ENCODE measurements at places on chromosomes 12 and 14.

DNA sequence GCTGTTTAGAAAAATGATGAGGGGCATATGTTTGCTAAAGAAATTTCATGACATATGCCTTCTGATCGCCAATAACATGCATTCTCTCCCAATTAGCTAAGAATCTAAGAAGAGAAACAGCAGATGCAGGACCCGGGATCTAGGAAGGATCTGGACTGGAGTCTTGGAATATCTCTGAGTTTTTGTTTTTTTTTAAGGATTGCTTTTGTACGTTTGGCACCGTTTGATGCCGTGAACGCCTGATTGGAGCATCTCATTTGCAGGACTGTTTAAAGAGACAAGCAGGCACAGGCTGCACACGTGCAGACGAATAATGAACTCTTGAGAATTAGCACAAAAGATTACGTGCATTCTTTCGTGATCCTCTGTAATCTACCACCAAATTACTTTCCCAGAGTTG is 13.6 kb downstream of the EML1 start:
- no peak for DNase-seq

- no peak for DNase-seq
Measured at GRCh38 chr14:23605931-23606585, 27.5 kb upstream of the JPH4 start.

DNA sequence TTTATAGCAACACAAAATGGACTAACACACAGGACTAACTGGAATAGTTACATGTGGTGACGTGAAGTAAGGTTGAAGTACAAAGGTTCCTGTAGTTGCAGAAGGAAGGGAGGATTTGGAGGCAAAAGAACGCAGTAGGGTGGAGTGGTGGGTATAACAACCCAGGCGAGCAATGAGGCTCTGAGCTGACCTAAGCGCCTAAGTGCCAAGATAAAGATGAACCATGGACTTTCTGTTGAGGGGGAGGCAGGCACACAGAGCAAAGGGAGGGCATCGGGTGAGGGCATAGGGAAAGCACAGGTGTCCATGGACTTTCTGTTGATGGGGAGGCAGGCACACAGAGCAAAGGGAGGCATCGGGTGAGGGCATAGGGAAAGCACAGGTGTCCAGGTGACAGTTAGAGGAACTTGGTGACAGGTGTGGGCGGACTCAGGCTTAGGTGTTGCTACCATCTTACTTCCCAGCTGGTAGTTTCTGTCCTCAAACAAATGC is 15.2 kb downstream of the SCNN1A start:
- no peak for DNase-seq

GRCh38 chr12:1360441-1361210 is 233.8 kb downstream of the FBXL14 start:
- no peak for DNase-seq

DNA sequence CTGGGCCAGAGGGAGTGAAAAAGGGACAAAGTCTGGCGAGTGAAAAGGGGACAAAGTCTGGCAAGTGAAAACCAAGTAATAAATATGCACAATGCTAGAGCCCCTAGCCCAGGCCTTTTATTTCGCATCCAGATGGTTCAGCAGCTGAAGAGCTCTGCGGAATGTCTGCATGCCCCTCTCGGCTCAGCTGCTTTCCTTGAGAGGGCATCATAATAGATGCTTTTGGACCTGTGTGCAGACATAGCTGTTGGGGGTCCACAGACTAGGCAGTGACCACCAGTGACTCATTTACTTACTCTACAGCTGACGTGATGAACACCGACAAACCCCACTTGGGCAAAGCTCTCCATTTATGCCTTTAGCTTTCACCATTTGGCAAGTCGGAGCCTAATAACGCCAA is 4.3 kb downstream of the NIN start:
- no peak for DNase-seq

GRCh38 chr12:51246254-51246853 is 7.7 kb downstream of the DAZAP2 start:
- DNase-seq, result no peak

- no peak for DNase-seq
Measured at GRCh38 chr14:24465368-24465767, 22.8 kb upstream of the SDR39U1 start.

DNA sequence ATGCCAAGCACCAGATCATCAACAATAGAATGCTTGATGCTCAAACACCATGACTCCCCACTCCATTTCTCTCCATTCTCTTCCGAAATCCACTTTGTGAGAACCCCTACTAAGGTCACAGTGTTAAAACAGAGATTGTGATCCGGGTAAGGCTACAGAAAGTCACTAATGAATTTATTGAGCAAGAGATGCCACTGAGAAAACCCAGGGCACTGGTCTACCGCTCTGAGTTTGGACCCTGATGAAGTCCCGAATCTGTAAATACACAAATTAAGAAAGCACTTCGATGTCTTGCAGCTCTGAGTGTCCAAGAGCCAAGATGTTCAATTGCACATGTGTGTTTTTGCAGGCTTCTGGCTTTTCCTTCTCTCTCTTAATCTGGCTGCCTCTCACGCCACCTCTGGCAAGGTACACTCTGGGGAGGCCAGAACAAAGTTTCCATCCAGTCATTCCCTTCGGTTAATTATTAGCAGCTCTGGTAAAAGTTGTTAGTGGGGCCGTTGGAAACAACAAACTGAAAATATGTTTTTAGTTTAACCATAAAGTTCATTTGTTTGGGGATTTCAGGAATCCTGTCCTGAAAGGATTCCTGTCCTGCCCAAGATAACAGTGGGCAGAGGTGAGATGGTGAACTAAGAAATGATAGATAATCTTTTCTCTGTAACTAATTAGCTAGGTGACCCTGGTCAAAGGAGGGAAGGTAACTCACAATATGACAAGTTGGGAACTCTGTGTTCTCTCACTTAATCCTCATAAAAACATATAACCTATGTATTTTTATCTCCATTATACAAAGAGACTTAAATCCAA is 75.4 kb downstream of the BTG1 start:
- no peak for DNase-seq

- no peak for DNase-seq
Measured at GRCh38 chr12:32024884-32025592, 65.8 kb downstream of the RESF1 start.

- DNase-seq, result no peak
Measured at GRCh38 chr12:9961901-9962300, 9.3 kb upstream of the CLEC12A start.

- DNase-seq, result no peak
Measured at GRCh38 chr14:71327691-71328090, 420.4 kb downstream of the PCNX1 start.

- DNase-seq, result no peak
Measured at GRCh38 chr12:47378907-47379306, 299.1 kb upstream of the AMIGO2 start.

DNA sequence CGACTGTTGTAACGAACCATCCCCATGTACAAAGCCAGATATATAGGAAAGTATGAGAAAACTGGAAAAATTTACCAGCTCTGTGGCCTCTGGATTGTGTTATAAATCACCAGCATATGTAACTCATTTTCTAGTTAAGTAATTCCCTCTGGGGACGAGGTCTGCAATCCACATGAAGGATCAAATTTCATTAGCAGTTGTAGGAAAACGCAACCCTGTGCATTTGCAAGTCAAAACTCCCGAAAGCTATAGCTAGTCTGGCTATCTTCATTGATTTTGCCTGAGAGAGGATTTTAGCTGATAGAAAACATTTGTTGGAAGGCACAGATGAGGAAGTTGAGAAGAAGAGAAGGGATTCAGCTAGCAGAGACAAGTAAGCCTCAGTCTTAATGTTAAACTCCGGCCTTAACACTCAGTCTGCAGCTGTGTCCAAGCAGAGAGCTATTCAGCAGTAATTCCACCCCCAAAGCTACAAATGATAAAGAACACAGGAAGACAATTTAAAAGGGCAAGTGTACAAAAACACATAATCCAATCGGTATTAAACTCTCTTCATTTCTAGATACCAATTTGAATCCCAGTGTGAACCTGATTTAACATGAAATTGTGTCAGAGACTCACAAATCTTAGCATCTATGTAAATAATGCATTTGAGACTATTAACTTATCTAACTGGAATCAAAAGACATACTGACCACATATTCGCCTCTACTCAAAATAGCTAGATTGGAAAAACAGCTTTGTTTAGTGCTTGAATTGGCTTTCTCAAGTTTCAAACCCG is 54.2 kb upstream of the CERS5 start:
- no peak for DNase-seq

DNA sequence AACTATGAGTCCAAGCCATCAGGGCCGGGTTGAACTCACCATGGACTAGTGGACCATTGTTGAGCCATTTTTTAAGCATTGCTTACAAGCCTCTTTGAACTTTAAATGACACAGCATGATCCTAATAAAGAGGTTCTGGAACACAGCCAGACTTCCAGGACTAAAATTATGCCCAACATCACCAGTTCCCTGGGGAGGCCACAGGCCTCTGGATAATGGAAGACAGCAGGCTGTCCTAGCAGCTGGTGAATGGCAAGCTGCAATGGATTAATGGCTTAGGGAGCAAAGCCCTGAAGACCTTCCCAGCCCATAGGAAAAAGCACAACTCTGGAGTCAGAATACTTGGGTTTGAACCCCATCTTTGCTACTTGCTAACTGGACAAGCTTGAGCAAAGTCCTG is 71.3 kb downstream of the FLRT2 start:
- DNase-seq, result no peak

- DNase-seq, result no peak
Measured at GRCh38 chr14:53865711-53866110, 90.9 kb downstream of the BMP4 start.

DNA sequence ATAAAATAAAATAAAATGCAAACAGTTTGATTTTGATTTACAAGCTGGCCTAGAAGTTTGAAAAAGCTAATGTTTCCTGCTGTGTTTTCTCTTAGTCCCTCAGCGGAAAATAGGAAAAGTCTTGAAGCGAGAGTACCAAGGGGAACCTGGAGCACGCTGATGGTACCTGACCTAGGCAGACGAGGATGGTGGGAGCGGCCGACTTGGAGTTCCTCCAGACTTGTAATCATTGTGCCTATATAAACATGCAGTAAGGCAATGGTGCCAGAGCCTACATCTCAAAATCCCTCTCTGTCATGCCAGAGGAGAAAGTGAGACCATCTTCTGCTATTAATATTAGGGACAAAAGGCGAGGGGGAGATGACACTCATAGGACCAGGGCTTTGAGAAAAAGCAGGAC is 371.7 kb downstream of the TMEM132D start:
- DNase-seq, result no peak

DNA sequence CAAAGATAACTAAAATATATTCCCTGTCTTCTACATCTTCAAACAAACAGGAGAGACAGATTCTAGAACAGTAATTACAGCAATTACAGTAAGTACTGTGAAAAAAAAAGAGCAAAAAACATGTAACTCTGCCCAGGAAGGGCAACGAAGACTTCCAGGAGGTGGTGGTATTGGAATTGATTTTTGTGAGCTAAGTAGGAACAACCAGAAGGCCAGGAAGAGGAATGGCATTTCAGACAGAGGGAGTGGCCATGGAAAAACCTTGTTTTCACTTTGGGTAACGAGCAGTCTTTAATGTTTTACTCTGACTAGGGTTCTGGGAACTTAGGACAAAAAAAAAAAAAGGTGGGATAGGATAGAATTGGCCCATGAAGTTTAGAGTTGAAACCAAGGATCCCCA is 196.3 kb upstream of the PLEKHG7 start:
- DNase-seq, result no peak

GRCh38 chr14:98174041-98174440 is 1098.0 kb downstream of the BCL11B start:
- DNase-seq, result no peak

DNA sequence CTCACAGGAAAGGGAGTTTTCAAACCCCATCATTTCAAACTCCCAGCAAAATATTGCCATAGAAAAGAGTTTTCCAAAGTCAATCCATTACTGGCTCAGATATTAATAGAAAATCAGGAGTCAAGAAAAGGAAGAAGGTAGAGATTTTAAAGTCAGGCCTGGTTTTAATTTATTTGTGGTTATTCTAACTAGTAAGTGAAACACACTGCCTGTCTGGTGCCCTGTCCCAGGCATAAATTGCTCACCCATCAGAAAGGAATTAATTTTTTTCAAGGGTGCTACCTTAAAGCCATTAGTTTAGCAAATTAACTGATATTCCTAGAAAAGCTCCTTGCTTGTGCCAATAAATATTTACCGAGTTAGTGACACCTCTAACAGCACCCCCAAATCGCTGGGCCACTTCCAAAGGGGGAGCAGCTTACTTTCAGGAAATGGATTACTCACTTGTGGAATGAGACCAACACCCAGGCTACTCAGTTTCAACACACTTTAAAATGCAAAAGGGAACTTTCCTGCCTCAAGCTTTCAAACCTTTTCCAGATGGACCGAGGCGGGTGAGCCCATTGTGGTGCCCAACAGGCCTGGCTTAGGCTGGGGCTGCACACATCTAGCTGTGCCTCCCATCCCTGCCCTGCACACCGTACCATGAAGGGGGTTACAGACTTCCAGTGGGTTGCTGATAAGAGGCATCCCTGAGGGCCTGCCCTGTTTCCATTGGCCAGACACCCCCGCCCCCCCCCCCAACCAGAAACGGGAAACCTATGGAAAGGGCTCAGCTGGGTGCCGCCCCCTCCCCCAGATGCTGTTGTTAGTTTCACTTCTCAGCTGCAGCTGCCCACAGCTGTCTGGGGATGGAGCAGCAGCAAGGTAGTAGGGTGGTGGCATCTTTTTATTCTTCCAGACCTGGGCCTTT is 117.2 kb downstream of the SAMD4A start:
- no peak for DNase-seq

GRCh38 chr12:57150400-57151000 is 3.1 kb upstream of the LRP1-AS start:
- DNase-seq, result no peak

DNA sequence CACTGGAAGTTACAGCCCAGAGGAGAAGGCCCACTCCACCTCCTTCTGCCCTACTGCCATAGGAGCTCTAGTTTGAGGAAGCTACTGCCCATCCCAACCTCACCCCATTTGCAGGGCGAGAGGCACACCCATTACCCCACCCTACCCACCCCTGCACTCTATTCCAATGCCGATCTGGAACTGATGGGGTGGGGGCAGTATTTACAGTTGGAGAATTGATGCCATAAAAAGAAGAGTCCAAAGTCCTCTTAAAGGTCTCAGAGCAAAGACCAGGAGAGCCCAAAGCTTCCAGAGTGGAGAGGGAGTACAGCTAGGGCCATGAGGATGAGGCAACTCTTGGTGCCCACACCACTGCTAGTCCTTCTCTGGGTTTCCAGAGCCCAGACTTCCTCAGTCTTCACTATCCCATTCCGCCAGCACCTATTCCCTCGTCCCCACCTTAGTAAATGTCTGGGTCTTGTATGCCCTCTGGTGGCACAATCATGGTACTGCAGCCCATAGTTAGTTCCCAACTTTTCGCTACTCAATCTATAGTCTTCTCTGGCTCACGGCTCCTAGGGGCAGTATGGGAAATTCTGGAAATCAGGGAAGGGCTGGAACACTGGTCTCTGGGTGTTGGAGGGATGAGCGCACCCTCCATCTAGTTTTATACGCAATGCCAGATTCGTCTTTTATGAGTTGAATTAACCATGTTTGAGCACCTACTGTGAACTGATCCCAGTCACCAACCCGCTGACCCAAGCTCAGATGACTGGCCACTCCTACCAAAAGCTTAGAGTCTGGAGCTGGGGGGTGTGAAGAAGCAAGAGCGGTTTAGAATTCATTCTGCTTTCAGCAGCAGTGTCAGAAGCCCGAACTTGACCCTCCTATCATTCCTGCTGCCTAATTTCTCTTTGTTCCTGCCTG is 6.9 kb upstream of the ADCY6 start:
- DNase-seq, result peak; percentile 62

- DNase-seq, result no peak
Measured at GRCh38 chr12:79689477-79690141, 1.2 kb downstream of the PAWR start.

Measured in substantia nigra (tissue), 51 donors.